NCI-H187 treated with DMSO at 0.1 percent for 48 hours (cell line): ENCODE measurements at places on chromosomes 2 and 18.

- DNase-seq, result no peak
Observed at GRCh38 chr2:9800639-9800974, 42.7 kb upstream of the TAF1B start.

GRCh38 chr2:185144159-185144919, 546.0 kb downstream of the ZNF804A start:
- DNase-seq, result no peak

- no peak for DNase-seq
Observed at GRCh38 chr2:204869132-204869823, 324.0 kb downstream of the PARD3B start.

DNA sequence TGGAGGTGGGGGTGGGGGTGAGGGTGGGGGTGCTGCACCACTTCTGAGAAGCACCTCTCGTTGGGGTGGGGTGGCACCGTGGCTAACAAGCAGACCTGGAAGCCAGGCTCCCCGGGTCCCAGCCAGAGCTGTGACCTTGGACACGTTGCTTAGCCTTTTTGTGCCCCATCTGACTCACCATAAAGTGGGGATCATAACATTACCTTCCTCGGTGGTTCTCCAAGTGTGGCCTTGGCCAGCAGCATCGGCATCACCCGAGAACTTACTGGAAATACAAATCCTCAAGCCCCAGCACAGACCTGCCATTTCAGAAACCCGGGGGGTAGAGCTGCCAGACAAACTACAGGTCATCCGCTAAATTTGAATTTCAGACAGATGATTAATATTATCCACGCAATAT, 58.7 kb upstream of the SLC66A3 start:
- no peak for DNase-seq

DNA sequence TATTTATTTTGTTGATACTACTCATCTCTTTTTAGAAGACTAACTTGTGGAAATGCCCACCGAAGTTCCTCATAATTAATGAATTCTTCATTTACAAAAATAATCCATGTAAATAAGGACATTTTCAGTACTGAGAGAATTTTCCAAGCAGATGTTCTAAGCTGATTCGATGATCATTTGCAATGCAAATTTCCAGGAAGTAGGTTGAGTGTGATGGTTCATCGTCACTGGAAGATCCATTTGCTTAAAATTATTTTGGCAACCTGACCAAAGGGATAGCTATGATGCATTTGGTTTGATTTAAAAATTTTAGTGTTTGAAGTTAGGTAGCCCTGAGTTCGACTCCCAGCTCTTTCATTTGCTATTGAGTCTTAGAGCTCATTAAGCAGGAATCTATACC, 257.3 kb upstream of the RASGRP3 start:
- DNase-seq, result no peak

- DNase-seq, result no peak
Observed at GRCh38 chr2:32558492-32558891, 69.4 kb upstream of the TTC27 start.

DNA sequence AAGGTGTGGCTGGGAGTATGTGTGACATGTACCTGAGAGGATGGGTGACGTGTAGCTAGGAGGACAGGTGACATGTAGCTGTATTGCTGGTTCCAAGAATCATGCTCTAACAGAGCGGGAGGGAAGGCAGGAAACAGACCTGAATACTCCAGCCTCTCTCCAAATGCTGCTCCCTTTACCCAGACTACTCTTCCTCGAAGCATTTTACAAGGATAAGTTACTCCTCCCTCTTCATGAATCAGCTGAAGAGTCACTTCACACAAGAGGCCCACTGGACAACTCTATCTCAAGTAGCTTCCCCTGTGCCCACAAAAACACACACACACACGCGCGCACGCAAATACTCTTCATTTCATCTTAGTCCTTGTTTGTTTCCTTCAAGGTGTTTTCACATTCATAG, 52.6 kb upstream of the KIDINS220 start:
- DNase-seq, result peak; percentile 69

GRCh38 chr2:112155331-112156151, 17.4 kb downstream of the FBLN7 start:
- DNase-seq, result no peak

DNA sequence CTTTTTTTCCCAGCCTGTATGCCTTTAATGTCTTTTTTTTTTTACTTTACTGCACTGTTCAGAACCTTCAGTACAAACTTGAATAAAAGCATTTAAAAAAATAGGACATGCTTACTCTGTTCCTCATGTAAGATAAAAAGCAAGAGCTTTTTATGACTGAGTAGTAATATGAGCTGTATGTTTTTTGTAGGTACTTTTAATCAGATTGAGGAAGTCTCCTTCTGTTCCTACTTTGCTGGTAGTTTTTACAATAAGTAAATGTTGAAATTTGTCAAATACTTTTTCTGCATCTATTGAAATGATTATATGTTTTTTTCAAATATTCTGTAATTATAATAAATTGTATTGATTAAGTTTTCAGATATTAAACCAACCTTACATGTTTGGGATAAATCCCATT, 189.8 kb downstream of the FAM210A start:
- DNase-seq, result no peak

GRCh38 chr2:3042601-3043585, 334.7 kb downstream of the EIPR1 start:
- DNase-seq, result no peak

DNA sequence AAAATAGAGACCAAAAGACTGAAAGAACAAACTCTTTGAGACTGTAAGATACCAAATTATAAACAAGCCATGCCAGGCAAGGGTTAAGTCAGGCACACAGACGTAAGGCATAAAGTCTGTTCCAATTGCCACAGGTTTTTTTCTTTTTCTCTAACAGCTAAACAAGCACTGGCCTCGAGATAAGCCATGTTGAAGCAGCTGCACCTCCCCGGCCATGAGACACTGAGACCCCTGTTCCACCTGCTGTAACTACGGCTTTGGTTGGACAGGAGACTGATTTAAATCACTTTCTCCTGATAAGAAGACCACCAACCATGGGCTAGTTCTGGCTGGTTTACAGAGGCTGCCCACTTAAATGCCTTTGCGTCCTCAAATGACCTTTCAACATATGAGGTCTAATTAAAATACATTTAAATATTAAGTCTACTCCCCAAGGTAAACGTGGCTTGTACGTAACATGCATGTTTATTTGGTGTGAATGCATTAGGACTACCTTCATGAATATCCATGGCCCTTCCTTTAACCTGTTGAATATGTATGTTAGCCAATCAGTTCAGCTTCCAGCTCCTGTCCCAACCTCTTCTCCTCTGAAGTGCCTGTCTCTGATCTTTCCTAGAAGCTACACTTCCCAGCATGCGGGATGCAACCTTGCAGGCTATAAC, 117.2 kb downstream of the CMPK2 start:
- DNase-seq, result no peak

- DNase-seq, result no peak
Observed at GRCh38 chr2:43115881-43116280, 110.5 kb downstream of the ZFP36L2 start.

- DNase-seq, result no peak
Observed at GRCh38 chr2:32061430-32061829, 1.9 kb upstream of the SPAST start.

DNA sequence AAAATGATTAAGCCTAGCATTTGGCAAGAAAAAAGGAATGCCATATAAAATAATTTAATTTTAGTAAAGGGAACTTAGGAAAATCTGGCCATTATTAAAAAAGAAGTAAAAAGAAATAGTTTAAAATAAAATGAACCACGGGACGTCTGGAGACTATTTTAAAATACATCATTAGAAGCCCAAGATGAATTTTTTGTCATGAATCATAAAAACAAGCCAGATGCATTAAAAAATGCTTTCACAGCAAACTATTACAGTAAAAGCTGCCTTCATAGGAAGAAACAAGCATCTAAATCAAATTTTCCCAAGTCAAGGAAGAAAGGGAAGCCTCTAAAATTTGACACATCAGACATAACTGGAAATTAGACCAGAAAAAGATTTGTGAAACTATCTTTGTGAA, 33.0 kb downstream of the COL5A2 start:
- DNase-seq, result no peak

GRCh38 chr18:72859088-72859487, 8.7 kb downstream of the NETO1 start:
- no peak for DNase-seq

- no peak for DNase-seq
Observed at GRCh38 chr18:45733535-45733934, 9.6 kb downstream of the SLC14A1 start.

- DNase-seq, result no peak
Observed at GRCh38 chr18:56563568-56563967, 74.8 kb downstream of the TXNL1 start.
